SW480 (cell line): ENCODE measurements at places on chromosomes 4 and X.

DNA sequence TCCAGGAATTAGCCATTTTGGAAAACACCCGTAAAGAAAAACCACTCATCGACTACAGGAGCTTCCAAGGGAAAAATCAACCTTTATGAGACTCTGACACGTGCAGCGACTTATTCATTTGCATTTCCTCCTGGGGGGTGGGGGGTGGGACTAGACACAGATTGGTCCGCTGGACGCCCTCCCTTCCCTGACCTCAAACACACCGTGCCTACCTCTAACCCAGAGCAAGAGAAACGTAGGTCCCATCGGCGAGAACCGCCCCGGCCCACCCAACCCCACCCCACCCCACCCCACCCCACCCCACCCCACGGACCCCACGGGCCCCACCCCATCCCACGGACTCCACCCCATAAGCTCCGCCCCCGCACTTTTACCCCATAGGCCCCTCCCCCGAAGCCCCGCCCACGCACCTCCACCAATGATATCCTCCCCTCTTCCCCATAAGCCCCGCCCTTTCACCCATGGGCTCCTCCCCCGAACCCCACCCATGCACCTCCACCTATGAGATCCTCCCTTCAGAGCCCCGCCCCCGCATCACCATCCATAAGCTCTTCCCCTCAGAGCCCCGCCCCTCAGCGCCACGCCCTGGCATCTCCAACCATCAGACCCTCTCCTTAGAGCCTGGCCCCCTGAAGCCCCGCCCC is 1.1 kb downstream of the GTPBP6 start:
- DNase-seq: no peak

GRCh38 chrX:18677161-18677869 is 5.4 kb upstream of the RS1 start:
- DNase-seq: peak; percentile 31

- DNase-seq: no peak
Measured at GRCh38 chr4:112279025-112279881, 6.5 kb downstream of the TIFA start.

DNA sequence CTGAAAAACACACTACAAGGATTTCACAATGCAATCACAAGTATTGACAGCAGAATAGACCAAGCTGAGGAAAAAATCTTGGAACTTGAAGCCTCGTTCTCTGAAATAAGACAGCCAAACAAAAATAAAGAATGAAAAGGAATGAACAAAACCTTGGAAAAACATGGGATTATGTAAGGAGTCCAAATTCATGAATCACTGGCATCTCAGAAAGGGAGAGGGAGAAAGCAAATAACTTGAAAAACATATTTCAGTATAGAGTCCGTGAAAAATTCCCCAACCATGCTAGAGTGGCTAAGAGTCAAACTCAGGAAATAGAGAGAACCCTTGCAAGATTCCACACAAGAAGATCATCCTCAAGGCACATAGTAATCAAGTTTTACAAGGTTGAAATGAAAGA is 178.5 kb upstream of the CTSO start:
- DNase-seq: no peak

GRCh38 chr4:188127214-188127874 is 11.9 kb upstream of the TRIML1 start:
- peak; percentile 32 for DNase-seq

DNA sequence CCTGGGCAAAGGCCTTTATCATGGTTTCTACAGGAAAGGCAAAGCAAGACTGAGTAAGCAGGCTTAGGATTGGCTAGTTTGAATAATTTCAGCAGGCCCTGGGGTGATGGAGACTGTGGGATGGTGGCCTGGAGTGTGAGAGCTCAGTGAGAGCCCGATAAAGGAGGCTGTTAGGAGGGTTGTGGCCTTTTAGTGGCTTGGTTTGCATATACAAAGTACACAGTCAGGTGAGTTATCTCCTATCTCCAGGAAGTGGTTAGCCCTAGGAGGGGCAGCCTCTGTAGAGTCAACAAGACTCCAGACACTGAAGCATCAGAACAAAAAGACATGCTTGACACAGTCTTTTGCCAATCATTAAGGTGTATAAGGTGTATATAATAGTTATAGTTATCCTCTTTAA is 157.2 kb downstream of the CFAP299 start:
- peak; percentile 14 for DNase-seq

DNA sequence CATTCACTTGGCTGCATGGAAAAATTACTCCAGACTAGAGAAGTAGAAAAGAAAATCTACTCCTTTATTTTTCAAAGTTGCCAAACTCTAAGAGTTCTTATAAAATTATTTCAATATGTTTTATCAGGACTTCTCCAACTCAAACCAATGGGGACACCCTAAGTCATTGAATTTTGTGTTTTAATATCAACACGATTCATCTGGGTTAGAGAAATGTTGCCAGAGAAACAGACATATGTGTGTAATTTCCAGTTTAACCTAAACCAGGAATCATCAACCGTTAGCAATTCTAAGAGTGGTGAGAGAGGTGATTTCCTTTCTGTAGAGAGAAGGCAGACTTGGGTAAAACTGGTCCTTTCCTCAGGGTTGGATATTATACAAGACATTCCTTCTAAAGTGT is 291.8 kb downstream of the LDB2 start:
- no peak for DNase-seq

GRCh38 chrX:136273986-136274385 is 22.8 kb upstream of the MAP7D3 start:
- DNase-seq: no peak

GRCh38 chr4:2942532-2943363 is 20.5 kb downstream of the NOP14 start:
- peak; percentile 51 for DNase-seq

DNA sequence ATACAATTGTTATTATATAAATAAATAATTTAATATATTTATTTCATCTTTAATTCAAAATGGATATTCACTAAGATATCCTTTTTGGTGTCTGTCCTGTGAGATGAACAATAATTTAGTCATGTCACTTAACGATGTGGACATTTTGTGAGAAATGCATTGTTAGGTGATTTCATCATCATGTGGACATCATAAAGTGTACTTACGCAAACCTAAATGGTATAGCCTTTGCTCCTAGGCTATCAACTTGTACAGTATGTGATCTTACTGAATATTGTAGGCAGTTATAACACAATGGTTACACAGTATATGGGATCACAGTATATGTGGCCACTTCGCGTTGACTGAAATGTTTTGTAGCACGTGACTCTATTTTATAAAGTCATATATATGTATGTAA is 20.2 kb upstream of the CHRNA9 start:
- DNase-seq: no peak

DNA sequence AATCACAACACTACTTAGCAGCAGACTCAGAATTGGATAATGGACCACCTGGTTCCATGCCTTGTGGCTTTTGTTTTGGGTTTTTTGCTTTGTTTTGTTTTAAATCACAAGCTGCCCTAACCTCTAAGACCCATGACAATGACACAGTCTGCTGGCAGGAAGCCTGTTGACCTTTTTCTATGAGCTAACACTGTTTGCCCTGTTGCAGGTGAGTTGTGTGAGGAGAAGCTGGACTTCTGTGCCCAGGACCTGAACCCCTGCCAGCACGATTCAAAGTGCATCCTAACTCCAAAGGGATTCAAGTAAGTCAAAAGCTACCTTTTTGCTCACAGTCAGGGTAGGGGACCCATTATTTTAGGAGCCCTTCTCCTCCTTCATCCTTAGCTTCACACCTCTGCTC is 110.8 kb upstream of the PACRGL start:
- DNase-seq: no peak
